Cardiac septum (tissue), 1 donor: ENCODE measurements at places on chromosomes 5 and 9.

- DNase-seq, result no peak
Measured at GRCh38 chr9:92949266-92949982, 2.1 kb downstream of the FGD3 start.

DNA sequence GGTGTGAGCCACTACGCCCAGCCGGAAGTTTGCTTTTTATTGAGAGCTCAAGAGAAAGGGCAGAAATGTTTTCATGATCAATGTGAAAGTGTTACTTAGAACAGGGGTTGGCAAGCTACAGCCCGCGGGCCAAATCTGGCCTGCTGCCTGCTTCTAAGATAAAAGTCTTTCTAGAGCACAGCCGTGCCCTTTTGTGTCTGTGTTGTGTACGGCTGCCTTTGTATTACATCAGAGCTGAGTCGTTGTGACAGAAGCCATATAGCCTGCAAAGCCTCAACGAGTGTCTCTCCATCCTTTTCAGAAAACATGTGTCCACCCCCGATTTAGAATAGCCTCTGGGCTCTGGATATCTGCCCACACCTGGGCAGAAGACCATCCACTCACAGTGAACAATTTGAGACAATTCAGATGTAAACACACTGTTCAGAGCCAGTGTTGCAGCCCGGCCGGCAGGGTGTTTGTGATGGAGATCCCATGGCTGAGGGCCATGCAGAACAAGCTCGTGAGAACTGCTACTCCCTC, 28.8 kb downstream of the AK8 start:
- DNase-seq, result no peak

GRCh38 chr5:133825631-133826289, 142.7 kb downstream of the C5orf15 start:
- DNase-seq, result peak; percentile 61

- DNase-seq, result peak; percentile 71
Measured at GRCh38 chr9:23824830-23825591, 1.0 kb downstream of the ELAVL2 start.

DNA sequence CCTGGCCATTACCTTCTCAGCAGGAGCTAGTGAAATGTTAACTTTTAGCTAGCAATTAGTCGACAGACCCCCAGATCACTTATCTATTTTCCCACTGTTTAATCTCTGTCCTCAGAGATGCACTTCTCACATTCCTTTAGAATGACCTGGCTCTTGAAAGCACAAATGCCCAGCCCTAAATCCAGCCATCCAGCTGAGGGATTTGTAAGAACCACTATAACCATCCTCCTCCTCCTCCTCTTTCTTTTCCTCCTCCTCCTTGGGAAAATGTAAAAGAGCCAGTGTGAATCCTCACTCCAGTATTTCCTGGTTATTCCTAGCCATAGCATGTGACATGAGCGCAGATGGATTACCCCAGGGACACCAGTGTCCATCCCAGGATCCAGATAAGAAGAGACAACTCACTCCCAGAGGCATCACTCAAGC, 124.3 kb downstream of the ENC1 start:
- DNase-seq, result no peak

- DNase-seq, result no peak
Measured at GRCh38 chr5:122195802-122196394, 66.6 kb downstream of the ZNF474 start.
